ENCODE measurements at places on chromosomes 5 and 9.

DNA sequence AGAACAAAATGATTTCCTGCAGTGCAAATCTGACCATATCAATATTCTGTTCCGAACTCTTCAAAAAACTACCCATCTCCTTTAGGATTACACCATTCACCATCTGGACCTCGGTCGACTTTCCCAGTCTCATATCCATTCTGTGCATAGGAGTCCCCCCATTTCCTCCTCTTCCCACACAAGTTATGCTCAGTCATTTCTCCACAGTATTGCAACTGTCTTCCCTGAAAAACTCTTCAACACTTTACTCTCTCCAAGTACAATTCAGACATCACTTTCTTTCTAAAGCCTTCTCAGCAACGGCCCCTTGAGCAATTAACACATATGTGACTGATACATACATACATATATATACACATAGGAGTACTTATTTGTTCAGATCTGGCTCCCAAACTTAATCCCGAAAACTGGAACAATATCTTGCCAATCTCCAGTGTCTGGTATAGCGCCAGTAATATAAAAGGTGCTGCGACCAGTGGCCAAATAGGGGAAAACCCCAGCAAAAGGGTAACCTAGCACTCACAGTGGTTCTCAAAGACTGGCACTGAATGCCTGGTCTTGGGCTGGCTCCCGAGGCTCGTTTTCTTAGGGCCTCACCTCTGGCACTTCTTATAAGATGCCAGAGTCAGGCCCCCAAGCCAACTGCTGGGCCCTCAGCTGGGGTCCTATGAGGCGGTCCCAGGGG, 629 bp downstream of the ZBTB26 start:
- no peak for DNase-seq

DNA sequence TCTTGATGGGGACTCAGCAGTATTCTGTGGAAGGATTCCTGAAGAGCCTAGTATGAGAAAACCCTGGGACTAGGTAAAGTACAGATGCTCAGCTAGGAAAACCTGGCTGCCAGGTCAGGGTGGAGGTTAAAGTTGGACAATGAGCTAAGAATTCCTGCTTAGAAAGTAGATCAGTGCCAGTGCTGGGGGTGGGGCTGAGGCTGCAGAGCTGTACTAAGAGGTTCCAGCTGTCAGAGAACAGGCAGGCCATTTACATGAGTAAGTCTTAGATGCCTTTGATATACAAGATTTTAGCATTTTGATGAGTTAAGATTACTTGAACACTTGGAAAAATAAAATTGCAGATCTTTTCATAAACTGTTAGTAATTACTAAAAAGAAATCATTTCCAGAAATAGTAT, 332.3 kb upstream of the NUDT12 start:
- no peak for DNase-seq

- DNase-seq, result no peak
Measured at GRCh38 chr5:61916621-61917620, 389.1 kb upstream of the KIF2A start.

DNA sequence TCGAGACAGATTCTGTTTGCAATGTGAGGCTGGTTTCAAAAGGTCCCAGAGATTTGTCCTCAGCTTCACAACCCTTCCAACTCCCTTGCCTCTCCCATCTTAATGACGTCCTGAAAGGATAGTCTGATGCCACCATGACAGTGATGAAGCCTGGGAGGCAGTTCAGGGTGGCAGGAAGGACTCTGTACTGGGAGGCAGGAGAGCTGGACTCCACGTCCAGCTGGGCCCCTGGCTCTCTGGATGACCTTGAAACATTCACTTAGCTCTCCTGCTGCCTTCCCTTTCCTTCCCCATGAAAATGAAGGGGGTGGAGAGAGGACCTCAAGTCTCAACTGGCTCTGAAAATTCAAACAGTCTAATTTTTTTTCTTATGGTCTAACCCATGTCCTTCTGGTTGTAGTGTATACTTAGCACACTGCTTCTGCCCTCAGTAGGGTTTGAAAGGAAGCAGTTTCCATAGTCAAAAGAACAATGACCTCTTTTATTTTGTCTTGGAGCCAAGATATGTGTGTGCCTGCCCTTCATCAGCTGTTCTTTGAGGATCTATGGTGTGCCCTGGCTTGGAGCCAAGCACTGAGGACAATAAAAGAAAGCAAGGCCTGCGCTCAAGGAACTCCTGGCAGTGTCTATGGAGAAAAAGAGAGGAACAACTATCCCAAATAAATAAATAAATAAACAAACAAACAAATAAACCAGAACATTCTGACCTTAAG, 188.3 kb downstream of the GRIA1 start:
- DNase-seq, result no peak

- no peak for DNase-seq
Measured at GRCh38 chr9:105044518-105044917, 116.6 kb upstream of the ABCA1 start.

DNA sequence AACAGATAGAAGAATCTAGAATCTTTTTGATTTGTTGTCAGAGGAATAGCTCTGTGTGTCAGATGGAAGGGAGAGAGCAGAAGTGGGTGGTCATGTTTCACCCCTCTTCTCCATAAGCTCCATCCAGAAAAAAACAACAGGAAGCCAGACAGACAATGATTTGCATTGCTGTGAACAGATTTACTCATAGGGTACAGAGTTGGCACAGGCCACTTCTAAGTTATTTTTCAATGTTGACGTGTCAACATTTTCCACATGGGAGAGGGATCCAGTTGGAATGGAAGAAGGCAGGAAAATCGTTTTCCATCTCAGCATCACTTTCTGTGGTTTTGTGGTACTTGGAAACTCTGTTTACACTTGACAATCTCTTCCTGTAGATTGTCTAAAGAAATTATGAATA, 86.7 kb downstream of the INSYN2B start:
- no peak for DNase-seq

GRCh38 chr5:115402092-115402491, 105.6 kb upstream of the CCDC112 start:
- DNase-seq, result no peak

GRCh38 chr9:4012441-4012840, 287.4 kb downstream of the GLIS3 start:
- no peak for DNase-seq

DNA sequence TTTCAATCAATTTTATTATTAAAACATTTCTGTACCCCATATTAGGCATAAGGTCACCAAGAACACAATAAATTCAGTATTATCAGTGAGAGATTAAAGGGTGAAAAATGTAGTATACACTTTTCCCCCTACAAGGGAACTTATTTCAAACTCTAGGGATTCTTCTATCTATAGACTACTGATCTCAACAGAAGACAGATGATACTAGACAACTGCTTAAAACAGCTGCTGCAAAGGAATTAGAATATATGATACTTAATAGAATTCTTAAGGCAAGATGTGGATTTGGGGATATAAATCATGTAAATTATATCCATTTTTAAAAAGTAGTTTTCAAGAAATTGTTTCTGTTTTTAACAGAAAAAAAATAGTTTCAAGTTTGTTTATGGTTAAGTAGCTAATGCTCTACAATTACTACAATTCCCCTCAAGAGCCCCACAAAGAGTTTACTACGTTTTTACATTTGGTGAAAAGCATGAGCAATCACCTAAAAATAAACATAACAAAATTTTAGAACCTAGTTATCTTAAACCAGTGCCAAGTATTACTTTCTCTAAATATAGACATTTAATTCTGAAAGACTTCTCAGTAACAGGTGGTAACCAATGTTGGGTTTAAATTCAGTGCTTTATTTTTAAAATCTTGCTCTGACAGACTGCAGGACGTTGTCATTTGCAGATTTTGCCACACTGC, 6.0 kb downstream of the KIF24 start:
- no peak for DNase-seq

GRCh38 chr9:133162861-133163503, 732 bp downstream of the GBGT1 start:
- DNase-seq, result no peak

DNA sequence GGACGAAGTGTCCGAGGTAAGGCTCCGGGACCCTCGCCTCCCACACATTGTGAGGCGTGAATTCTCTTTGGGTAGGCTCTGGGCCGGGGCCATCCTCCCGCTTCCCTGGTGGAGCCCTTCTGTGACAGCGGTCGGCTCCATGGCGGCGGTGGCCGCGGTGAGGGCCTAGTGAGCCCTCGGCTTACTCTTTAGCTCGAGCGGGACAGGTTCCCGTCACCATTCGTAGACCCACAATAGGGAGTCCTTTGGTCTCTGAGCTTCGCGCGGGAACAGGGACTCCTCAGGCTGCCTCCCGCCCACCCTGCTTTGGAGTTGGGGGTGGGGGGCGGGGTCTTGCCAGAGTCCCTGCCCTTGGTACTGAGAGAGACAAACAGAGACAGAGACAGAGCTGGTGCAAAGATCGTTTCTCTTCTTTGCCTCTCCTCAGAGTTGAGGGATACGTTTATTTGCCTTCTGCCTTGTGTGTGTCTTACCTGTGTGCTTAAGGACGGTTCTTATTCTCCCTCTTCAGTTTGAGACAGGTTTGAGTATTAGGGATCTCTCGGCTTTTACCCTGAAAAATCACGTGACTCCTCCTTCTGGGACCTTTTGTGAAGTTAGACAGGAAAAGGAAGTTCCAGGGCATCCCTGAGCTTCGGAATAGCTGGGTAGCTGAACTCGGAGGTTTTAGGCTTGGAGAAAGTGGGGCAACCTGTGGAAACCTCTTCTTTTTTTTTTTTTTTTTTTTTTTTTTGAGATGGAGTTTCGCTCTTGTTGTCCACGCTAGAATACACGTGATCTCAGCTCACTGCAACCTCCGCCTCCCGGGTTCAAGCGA, 833 bp downstream of the ANKHD1 start:
- DNase-seq, result peak; percentile 4

DNA sequence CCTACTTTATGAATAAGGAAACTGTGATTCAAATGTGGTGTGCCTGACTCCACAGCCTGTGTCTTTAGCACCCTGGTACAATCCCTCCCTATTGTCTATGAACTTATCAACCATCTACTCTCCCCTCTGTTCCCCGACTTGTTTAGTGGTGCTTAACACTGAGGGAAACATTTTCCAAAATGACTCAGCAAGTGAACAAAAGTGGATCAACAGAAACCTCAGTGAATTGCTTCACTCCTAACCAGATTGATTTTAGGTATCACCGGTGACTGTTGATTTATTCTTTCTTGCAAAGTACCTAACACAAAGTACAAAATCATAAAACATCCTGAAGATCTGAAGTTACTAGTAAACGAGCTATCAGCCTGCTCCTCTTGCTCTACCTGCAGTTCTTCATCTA, 42.1 kb upstream of the RAPGEF6 start:
- DNase-seq, result no peak

DNA sequence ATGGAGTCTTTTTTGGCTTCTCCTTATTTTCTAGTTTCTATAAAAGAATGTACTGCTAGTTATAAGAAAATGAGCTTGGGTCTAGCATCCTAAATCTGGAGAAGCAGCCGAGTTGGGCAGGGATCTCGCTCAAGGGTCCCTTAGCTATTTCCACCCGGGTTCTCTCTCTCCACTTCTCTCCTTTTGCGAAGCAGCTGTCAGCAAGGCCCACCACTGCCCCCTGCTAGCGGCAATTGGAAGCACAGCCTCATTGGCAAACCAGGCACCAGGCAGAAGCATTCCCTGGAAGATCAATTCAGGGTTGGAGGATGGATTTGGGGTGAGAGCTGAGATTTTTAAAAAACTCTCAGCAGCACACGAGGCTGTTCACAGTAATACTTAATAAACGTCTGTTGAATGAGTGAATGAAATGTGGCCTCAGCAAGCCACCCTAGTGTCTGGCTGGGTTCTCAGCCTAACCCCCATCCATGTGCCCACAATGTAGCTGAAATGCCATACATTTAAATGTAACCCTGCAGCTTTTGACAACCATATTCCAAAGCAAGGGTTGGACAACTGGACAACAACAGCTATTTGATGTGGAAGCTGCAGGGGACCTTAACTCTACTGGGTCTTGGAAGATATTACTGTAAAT, 34.6 kb upstream of the TNIP1 start:
- no peak for DNase-seq

GRCh38 chr5:1093361-1093760, 18.5 kb downstream of the SLC12A7 start:
- DNase-seq, result no peak

GRCh38 chr5:58548068-58548467, 34.8 kb upstream of the RAB3C start:
- no peak for DNase-seq

GRCh38 chr9:40927851-40928802, 200.4 kb downstream of the FOXD4L6 start:
- DNase-seq, result no peak

DNA sequence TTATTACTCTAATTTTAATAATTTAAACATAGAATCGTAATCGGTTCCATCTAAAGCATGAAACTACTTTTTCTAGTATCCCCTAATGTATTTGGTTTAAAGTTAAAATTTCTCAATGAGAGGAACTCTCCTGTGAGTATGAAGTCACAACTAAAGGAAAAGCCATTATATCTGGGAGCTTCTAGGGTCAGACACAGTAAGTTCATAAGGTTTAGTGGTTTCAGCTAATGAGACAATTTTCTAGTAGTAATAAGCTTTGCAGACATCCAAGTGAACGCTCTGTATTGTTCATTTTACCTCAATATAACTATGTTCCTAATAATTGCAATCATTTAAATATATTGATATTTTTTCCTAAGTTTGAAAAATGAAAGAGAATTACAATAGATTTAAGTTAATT, 364.4 kb upstream of the CDH9 start:
- no peak for DNase-seq

DNA sequence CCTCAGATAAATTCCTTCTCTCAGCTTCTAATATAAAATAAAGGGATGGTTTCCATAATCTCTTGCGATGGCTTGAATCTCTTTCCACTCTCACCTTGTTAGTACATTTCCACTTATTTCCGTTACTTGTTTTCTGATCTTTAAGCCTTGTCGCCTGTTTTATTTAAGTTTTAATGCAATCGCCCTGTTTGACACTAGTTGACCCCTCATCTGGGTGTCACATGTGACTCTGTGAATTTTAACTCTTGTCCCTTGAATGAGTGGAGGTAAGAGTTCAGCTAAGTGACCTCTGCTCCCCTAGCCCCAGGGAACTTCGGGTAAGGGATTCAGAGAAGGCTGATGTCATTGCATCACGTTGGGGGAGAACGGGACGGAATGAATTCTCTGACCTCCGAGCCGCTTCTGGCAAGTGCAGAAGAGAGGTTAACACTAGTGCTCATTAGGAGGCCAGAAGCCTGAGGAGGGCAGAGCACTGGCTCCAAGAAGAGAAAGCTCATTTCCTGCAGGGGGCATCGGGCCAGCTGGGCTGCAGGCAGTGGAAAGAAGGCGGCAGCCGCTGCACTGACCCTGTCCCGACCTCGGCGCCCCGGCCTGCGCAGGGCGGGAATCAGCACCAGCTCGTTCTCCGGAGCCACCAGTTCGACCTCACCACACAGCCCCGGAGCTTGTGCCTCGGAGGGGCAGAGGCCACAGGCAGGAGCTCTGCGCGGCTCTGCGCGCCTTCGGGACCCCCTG, 569 bp downstream of the HINT2 start:
- no peak for DNase-seq

- DNase-seq, result no peak
Measured at GRCh38 chr5:85472749-85473148, 1088.1 kb upstream of the EDIL3 start.

GRCh38 chr5:142036918-142037317, 24.1 kb upstream of the GNPDA1 start:
- no peak for DNase-seq

GRCh38 chr5:27472000-27472763, 433.8 kb upstream of the CDH9 start:
- no peak for DNase-seq

Data from glomerular endothelial cell (primary cell).